ENCODE measurements at places on chromosomes 13 and 19.

DNA sequence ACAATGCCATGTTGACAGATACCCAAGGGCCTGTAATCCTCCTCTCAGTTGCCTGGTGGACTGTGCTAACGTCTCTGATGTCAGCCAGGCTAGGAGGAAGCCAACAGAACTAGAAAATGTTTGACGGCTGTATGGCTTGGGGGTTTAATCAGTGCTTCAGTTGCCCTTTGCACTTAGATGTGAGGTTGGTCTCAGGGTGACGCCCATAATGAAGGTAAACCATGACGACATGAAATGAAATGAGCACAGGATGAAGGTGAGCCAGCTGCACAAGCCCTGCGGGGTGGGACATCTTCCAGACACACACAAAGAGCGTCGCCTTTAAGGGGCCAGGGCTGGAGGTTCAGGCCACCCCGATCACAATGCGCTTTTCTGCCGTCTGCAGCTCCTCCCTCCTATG lies 127.2 kb downstream of the CRYL1 start:
- no peak for DNase-seq

GRCh38 chr19:33702606-33703437 lies 81.1 kb downstream of the CHST8 start:
- DNase-seq = no peak

- no peak for DNase-seq
Observed at GRCh38 chr19:4027146-4027545, 19.6 kb downstream of the PIAS4 start.

DNA sequence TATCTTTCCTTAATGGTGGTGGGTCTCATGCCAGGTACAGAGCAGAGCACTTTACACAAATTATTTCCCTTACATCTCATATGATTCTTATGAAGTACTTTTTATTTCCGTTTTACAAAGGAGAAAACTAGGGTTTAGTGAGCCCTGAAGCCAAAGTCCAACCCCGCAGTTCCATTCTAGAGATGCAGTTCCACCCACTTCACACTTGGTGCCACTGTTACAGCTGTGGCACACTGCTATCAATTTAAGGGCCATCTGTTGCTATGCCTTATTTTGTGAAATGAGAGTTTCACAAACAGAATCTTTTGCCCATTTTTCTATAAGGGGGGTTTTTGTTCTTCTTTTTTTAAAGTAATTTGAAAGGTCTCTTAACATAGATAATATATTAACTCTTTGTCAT lies 12.9 kb downstream of the MIPEP start:
- DNase-seq = no peak

- no peak for DNase-seq
Observed at GRCh38 chr19:55472463-55472862, 4.0 kb upstream of the ZNF628 start.

- DNase-seq = no peak
Observed at GRCh38 chr13:51538591-51539179, 45.6 kb upstream of the WDFY2 start.

DNA sequence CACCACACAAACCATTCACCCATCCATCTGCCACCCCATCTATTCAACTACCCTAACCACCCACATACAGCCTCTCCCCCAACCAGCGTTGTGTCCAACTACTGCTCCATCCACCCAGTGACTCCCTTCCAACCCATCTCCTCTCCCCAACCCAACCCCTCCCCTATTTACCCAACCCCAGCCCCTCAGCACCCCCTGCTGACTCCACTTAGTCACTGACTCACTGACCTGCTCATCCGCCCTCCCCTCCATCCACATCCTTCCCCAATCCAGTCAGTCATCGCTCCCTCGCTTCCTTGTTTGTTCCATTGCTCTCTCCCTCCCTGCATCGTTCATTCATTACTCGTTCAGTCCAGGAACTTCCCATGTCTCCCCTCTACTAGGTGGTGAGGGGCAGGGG lies 39.2 kb downstream of the KCNC3 start:
- no peak for DNase-seq

DNA sequence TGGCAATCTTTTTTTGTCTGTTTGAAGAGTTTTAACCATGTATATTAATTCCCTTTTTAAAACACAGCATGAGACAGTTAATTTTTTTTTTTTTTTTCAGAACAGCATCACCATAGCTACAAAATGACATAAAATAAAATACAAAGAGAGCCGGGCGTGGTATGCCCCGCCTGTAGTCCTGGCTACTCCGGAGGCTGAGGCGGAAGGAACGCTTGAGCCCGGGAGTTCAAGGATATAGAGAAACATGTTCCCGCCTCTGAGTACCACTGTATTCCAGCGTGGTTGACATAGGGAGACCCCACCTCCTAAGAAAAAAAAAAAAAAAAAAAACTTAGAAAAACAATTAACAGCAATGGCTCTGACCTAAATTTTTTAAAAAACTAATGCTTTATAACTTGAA lies 10.0 kb upstream of the INSR start:
- DNase-seq = no peak

DNA sequence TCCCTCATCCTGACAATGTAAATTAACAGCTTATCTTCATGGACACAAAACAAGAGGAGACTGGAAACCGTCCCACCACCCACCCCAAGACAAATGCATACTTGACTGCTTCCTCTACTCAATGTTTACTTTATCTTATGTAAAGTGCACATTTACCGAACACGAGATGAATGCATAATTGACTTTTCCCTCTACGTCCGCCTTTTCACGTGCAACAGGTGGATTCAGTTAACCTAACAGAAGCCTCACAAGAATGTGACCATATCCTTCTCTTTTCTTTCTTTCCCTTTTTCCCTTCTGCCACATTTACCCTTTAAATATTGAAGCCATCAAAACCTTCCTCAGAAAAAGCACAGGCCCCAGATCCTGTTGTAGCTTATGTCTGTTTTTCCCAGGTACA lies 468.0 kb downstream of the UQCRFS1 start:
- DNase-seq = no peak

GRCh38 chr19:56321989-56322440 lies 7.4 kb upstream of the ZSCAN5A start:
- DNase-seq = no peak

- no peak for DNase-seq
Observed at GRCh38 chr19:35348911-35349611, 1.4 kb downstream of the FFAR1 start.

DNA sequence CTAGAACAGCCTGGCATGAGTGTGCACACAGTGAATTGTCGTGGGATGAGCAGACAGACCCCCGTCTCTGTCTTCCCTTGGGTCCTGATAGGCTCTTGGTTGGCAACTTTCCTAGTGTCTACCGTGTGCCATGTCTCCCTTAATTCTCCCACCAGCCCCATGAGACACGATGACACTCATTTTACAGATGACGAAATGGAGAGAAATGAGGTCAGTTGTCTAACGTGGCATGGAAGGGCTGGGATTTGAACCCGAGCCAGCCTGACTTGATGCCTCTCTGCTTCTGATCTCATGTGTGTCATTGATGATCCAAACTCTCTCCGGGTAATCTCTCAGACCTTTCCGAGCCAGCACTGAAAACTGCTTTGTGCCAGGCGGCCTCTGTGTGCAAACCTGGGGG lies 8.4 kb upstream of the KLK14 start:
- DNase-seq = no peak

DNA sequence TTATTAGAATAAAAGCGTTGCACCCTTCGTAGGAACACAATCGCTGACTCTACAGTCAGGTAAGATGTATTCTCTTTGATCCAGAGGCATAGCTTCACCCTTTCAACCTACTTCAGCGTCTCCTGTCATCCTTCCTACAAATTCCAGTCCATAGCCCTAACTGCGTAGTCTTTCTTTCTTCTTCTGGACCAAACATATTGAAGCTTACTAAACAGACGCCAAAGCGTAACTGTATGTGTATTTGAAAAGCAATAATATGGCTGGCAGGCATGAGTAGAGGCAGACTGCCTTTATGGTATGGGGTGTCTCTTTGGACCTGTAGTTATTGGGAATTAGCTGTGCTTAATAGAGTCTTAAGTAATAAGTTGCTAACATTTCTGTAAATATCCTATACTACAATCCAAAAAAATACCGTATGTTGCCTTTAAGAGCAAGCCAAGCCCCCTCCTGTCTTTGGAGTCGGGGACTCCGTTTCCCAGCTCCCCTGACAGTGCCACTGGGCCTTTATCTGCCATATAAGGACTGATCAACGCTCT lies 392 bp upstream of the ZNF548 start:
- no peak for DNase-seq

DNA sequence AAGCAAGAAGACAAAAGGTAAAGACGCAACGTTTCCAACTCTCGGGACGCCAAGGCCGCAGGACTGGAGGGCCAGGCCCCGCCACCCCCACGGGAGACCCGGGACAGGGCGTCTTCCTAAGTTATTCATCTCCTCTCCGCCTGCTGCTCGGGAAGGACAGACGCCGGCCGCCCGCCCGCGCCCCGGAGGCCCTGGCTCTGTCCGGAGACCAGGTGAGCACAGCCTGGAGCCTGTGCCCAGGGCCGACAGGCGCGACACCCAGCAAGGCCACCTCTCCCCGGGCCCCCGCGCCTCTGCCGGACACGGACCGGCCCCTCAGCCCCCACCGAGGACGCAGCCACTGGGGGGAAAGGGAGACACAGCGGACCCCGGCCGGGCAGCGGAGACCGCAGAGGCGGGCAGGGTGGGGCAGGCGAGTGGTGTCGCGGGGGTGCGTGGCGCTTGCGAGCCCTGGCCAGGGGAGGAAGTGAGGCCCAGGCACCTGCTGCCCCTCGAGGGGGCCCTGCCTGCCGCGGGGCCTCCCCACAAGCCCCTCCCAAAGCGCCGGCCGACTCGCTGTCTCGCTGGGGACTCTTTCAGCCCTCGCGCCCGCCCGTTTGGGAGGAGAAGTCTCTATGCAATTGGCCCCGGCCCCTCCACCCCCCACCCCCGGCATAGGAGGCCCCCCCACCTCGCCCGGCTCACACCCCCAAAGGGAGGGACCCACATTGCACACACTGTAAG lies 17.2 kb downstream of the SMIM24 start:
- no peak for DNase-seq

DNA sequence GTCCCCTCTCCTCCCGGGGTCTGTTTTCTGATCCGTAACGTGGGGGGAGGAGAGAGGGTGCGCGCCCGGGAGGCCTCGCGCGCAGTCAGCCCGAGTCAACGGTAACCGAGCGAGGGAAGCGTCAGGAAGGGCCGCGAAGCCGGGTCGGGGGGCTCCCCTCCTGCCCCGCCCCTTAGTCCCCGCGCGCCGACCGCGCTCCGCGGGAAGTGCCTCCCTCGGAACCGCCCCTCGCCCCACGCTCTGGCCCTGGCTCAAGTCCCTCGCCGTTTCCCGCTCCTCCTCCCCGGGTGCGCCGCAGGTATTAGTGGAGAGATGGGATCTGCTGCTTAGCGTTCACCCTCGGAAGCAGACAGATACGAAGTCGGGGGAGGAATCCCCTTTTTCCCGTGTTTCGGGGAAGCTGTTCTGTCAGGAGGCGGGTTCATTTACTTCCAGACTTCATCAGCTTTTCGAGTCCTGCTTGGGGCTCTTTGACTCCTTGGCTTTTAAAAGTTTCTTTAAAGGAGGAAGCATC lies 770 bp downstream of the HNRNPM start:
- DNase-seq = peak; percentile 8

DNA sequence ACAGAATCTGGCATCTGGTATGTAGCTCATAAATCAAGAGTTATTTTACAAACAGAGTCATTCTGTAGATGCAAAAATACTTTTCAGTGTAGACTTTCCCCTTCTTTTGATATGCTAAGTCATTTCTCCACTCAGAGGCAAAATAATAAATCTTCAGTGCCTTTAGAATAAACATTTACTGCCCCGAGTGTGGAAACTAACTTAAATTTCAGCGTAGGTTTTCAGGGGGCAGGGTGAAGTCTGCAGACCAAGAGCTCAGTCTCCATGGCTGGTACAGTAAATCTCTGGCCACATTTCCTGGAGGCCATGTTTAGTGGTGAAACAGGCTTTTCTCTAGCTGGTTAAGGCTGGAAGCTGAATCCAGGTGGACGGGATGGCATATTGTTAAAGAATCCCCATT lies 13.1 kb upstream of the ADPRHL1 start:
- DNase-seq = no peak

All from stimulated activated CD8-positive, alpha-beta memory T cell treated with anti-CD3 and anti-CD28 coated beads, Interleukin-7, amount 100 ng/mL, for 24 hours (primary cell).